Right forelimb (tissue), 1 donor: ENCODE measurements at places on chromosomes 2 and 18.

DNA sequence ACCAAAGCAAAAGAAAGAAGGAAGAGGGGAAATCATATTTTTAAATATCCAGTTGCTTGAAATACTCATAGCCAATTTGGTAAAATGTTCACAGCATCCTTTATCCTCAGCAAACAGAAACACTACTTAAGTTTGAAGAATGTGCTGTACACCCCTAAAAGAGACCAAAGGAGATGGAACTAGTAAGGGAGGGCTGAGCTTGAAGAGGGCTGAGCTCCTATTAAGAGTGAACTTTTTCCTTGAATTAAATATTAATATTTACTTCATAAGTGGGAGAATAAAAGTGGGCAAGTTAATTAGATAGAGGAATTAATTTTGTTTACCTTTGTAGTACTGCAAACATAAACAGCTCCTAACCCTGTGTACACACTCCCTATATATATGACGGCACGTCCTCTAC lies 7.0 kb downstream of the EVX2 start:
- no peak for DNase-seq

DNA sequence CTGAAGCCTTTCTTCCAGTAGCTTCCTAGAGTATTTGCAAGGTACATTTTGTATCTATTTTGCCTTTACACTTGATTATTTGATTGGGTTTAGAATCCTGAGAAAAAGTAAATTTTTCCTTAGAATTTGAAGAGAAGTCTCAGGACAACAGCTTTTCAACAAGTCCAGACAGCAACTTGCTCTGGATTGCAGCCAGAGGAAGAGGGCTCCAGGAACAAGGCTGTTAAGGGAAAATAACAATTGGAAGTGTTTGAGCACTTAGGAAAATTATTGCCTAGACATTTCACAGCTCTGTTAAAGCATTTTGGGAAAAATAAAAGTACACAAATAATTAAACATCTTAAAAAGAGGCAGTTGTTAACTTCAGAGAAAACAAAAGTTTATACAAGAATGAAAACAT lies 58.3 kb upstream of the RAPGEF4 start:
- DNase-seq = no peak

DNA sequence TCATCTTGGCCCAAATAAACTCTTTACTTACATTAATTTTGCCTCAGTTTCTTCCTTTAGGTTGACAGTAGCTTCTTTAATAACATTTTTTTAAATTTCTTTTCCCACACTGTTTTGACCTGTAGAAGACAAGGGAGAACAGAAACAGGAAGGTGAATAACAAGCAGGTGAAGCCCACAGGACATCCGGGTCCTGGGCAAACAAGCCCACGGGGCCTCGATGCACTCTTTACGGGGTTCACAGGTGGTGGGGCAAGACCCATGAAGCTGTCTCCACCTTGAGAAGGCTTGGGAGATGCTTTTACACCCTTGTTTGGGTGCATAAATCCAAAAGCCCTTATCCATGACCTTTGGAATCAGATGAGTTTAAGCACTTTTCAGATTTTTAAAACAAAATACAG lies 301.0 kb upstream of the MGAT5 start:
- DNase-seq = no peak

DNA sequence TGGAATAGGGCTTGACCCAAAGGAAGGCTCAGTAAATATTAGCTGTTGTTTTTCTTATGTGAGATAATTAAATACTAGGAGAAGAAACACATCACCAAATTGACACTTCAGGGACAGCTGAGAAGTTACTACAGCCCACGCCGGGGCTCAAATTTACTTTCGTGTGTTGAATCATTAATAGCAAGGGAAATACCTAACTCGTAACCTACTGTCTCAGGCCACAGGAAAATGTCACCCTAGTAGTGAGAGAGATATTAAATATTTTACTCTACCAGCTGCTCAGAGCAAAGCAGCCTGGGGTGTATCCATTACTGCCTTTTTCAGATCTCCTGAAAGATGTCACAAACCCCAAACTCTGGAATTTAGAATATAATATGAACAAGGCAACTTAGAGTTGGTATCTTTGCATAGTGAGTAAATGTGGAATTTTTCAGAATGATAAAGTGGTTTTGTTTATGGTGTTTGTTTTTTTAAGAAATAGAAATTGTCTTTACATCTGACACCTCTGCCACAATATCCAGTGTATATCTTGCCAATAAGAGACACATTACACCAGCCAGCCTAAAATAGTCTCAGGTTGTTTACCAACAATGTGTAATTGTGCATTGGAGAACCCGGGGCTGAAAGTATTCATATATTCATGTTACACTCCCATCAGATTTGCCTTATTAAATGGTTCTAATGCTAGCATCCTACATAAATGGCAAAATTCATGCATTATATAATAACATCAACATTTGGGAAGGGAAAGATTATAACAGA lies 48.4 kb downstream of the ATP8B1 start:
- no peak for DNase-seq

- no peak for DNase-seq
These were observed 382.6 kb upstream of the CDH2 start for GRCh38 chr18:28559511-28559910.

- no peak for DNase-seq
These were observed 131.5 kb downstream of the TMEM17 start for GRCh38 chr2:62374301-62375112.

DNA sequence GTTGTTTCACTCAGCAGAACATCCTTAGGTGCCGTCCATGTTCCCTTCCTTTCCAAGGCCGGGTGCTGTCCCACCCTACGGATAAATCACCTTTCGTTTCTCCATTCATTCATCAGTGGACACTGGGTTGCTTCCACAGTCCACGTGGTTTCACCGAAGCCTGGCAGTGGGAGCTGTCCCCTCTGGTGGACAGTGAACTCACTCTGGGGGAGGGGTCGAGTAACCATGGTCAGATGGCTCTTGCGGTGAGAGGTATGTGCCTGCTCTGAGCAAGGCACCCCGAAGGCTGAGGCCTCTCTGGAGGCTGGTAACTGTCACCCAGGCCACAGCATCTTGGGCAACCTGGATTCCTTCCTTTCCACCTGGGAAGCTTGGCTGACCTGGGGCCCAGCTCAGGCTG lies 61.5 kb upstream of the TWIST2 start:
- no peak for DNase-seq

DNA sequence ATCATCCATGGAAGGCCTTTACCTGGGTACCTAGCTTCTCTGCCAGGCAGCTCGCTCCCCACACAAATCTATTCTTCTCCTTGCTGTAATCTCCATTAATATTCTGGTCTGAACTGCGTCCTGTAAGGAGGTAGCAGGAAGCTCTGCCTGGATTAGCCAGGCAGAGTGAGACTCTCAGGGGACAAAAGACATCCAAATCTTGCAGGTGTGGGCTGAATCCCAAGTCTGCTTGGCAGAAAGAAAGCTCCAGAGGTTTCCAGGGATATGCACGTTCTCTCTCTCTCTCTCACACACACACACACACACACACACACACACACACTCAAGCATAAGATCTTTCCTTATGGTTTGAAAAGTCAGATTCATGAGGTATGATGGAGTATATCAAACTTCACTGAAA lies 66.5 kb downstream of the THNSL2 start:
- DNase-seq = no peak

DNA sequence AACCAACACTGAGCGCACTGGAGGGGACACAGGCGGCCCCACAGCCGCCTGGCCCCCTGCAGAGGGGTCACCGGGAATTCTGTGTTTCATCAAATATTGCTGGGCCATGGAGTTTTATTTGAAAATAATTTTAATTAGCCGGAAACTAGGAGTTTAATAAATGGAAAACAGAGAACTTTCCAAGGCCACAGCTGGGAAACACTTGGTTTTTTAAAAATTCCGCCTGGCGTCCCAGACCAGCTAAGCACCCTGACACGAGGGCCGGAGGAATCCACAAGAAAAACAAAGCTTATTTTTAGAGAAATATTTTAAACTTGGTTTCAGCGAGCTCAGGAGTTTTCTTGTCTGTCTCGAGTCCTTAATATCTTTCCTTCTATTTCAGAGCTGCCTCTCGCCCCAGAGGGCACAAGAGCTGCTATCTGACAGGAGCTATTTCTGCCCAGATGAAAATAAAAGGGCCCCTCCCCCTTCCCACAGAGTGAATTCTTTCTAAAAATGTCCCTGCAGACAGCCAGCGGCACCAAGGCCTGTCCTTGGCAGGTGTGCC lies 8.2 kb downstream of the ZFP36L2 start:
- DNase-seq = no peak

DNA sequence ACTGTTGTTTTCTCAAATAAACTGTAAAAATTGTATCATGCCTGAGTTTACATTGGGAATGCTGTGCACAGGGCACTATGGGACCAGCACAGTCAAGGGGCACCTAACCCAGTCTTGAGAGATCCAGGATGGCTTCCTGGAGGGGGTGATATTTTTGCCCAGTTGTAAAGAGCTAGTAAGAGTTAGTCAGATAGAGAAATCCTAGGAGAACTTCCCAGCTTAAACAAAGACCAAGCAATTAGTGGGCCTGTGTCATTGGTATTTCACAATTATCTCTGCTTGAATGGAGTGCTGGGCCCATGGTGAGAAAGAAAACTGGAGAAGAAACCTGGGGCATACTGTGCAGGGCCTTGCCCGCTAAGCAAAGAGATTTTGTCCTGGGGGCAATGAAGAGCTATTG lies 12.2 kb downstream of the XDH start:
- DNase-seq = no peak

DNA sequence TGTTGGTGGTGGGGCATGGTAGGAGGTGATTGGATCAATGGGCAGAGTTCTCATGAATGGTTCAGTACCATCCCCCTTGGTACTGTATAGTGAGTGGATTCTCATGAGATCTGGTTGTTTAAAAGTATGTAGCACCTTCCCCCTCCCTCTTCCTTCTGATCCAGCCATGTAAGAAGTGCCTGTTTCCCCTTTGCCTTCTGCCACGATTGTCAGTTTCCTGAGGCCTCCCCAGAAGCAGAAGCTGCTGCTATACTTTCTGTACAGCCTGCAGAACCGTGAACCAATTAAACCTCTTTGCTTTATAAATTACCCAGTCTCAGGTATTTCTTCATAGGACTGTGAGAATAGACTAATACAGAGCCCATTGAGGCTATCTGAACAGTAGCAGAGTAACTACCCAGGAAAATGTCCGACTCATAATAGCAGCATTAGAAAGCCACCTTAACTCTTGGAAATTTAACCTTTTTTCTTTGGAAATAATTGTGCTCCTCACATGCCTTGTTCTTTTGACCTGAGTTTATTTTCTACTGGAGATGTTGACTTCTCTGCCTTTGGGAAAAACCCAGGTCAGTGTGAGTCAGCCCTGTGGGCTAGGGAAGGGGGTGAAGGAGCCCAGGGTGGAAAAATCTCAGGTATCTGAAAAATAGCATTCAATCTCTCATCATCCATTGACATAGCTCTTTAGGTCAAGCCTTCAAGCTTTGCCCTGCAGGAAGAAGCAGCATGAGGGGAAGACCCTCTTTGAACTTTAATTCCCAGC lies 18.1 kb downstream of the CYP1B1 start:
- DNase-seq = no peak

DNA sequence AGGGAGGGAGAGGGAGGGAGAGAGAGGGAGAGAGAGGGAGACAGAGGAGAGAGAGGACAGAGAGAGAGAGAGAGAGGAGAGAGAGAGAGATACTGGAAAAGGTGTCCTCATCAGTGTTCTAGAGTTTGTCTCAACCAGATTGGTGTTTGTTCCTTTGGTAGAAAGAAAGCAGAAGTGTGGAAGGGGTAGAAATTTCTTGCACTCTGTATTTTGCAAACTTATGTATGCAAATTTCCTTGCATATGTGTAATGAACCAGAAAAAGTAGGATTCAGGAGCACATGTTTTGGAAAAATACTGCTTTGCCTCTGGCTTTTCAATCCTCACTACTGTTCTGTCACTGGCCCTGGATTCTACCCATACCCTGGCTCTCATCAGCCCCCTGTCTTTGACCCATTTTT lies 1.1 kb upstream of the SP140 start:
- no peak for DNase-seq

DNA sequence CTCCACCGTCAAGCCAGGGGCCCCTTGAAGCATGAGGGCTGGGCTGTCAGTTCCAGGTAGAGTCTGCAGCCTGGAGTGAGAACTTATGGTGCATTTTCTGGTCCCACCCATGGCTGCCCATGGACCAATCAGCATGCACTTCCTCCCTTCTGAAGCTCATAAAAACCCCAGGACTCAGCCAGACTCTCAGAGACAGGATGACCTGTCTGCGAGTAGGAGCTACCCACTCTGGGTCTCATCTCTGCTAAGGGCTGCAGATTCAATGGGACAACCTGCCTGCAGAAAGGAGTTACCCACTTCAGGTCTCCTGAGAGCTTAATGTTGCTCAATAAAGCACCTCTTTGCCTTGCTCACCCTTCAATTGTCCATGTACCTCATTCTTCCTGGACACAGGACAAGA lies 9.4 kb upstream of the DUSP19 start:
- DNase-seq = no peak
